ENCODE measurements at places on chromosomes 6 and 20.

DNA sequence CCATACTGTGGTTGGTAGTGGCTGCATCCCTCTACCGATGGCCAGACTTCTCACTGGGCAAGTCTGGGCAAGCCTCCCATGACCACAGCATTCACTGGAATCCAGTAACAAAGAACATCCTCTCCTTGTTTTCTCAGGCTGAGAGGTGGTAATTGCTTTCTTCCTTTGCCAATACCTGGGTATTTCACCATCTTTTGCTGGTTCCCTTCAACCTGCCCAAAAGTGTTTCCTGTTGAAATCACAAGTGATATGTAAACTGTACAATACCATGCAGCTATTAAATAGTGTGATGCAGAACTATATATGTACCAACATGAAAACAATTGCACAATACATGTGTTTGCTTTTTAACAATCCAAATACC lies at the start of gene PTCHD4:
PTCHD4 (minus strand) TSS at position 55 of the 364 bp plus-strand sequence. CDS start 42,240 bp downstream, outside the sequence.
- no peak for DNase-seq

- no peak for DNase-seq
Observed at GRCh38 chr6:138036111-138036510, 71.1 kb downstream of the PERP start.

DNA sequence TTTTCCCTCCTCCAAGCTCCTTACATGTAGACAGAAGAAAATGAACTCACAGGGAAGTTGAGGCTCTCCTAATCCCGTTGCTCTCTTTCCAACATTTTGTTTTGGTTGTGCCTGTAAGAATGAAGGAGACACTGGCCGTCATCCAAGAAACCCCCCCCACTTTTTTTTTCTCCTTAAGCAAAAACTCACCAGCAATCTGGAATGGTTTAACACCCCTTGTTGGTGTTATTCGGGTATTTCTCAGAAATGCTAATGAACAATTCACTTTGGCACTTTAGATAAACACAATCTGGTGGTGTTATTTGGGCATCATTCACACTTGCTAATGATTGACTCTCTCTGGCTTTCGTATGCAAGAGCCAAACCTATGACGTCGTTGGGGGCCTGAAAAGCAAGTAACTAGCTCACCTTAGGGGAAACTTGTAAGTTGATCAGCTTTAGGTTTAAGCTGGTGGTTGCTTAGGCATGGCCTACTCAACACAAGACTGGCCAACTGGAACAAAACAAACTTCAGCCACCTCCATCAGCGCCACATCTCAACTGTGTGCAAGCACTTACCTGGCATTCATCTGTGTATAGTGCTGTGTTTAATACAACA lies 24.3 kb upstream of the OLIG3 start:
- no peak for DNase-seq

DNA sequence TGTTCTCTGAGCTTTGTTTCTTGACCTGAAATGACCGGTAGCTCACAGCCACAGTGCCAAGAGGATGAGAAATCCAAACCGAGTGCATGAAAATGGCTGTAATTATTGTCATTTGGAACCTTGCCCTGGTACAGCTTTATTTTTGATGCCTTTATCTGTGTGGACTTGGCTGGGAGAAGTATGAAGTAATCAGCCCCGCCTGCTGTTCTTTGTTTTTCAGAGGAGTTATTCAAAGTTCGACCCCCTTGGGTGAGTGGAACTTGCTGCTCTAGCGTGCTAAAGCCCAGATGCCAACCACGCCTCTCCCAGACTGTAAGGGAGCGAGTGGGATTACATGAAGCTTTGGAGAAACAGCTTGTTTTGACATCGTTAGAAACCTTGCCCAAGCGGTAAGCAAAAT lies 48.3 kb downstream of the ECT2L start:
- no peak for DNase-seq

GRCh38 chr6:96522465-96523009 lies 931 bp downstream of the UFL1 start:
- DNase-seq: no peak

DNA sequence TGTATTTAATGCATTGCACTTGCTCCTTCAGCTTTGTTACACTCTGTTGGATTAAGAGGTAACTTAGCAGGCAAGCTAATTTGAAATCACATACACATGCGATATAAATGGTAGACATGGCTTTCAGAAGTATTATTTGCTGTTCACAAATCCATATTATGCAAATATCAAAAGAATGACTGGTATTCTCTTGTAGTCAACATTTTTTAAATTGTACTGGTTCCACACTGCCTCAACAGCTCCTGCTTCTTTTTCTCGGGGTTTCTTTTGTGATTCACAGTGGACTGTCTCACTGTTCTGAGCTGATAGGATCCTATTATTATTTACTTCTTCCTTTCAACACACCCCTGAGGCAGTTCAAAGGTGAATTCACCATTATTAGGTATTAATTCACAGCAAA lies 927.4 kb downstream of the KIF16B start:
- no peak for DNase-seq

- DNase-seq: no peak
Observed at GRCh38 chr20:9177278-9177677, 108.4 kb downstream of the PLCB4 start.

- DNase-seq: no peak
Observed at GRCh38 chr6:13559968-13560650, 14.3 kb upstream of the SIRT5 start.

DNA sequence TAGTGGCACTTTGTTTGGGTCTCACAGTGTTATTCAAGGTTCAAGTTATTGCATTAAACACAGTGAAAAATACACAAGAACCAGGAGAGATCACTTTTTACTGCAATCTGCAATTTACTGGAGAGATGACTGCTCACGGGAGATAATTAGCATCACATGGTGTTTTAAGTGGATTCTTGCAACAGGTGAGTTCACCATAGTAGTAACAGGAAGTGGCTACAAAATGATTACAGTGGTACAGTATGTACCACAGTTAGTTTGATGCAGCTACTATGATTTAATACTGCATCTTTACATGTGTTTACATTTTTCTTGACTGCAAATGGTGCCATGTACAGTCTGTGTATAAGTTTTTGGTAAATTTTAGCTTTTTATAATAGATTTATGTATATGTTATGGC lies 96.5 kb upstream of the SCP2D1 start:
- no peak for DNase-seq

DNA sequence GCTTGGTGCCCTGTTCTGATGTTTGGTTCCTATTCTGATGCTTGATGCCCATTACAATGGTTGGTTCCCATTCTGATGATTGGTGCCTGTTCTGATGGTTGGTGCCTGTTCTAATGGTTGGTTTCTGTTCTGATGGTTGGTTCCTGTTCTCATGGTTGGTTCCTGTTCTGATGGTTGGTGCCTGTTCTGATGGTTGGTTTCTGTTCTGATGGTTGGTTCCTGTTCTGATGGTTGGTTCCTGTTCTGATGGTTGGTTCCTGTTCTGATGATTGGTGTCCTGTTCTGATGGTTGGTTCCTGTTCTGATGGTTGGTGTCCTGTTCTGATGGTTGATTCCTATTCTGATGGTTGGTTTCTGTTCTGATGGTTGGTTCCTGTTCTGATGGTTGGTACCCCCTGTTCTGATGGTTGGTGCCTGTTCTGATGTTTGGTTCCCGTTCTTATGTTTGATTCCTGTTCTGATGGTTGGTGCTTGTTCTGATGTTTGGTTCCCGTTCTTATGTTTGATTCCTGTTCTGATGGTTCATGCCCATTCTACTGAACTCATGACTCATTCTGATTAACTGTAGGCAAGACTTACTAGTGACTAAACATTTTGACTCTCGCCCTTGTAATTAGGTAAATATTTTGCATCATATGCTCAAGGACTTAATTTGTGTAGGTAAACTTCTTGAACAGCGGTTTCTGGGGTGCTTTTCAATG lies 146.2 kb downstream of the DLL1 start:
- no peak for DNase-seq

GRCh38 chr6:112013051-112013450 lies 40.9 kb upstream of the CCN6 start:
- no peak for DNase-seq

DNA sequence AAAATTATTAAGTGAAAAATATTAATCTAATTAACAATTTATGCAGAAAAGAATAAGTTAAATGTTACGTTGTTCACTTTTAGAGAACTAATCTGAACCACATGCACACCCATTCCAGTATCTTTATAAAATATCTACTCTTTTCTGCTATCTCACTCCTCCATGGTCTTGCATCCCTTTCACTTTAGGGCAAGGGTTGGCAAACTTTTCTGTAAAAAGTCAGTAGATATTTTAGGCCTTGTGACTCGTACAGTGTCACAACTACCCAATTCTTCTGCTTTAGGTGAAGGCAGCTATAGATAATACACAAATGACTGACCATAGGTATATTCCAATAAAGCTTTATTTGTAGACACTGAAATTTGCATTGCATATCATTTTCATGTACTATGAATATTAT lies 39.7 kb upstream of the SUPT3H start:
- no peak for DNase-seq

GRCh38 chr6:55184782-55185530 lies 10.6 kb downstream of the HCRTR2 start:
- no peak for DNase-seq

DNA sequence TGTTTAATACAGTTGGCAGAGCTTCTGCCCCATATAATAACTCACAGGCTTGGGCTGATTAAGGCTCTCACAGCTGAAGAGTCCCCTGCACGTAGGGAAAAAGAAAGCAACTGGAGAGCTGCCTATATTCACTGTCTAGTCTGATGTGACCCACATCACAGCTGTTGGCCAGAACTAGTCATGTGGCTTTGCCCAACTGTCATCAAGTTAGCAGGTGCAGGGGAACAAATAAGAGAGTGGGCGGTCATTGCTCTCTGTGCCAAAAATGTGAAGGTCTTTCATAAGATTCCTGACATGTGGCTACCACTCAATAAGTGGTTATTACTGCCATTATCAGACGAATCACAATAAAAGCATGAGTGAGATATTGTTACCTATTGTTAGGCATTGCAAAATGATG lies 665.2 kb downstream of the DOK5 start:
- no peak for DNase-seq

DNA sequence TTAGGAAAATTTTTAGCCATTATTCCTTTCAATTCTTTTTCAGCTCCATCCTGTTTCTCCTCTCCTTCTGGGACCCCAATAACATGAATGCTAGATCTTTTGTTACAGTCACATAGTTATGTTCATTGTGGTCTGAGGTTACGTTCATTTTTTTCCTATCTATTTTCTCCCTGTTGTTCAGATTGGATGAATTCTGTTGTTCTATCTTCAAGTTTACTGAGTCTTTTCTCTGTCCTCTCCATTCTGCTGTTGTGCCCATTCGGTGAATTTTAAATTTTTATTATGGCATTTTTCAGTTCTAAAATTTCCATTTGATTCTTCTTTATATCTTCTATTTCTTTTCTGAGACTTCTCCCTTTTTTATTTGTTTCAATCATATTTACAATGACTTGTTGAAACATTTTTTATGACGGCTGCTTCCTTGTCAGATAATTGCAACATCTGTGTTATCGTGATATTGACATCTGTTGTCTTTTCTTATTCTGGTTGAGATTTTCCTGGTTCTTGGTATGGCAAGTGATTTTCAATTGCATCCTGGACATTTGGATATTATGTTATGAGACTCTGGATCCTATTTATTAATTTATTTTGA lies 12.6 kb upstream of the DDR1 start:
- DNase-seq: no peak

DNA sequence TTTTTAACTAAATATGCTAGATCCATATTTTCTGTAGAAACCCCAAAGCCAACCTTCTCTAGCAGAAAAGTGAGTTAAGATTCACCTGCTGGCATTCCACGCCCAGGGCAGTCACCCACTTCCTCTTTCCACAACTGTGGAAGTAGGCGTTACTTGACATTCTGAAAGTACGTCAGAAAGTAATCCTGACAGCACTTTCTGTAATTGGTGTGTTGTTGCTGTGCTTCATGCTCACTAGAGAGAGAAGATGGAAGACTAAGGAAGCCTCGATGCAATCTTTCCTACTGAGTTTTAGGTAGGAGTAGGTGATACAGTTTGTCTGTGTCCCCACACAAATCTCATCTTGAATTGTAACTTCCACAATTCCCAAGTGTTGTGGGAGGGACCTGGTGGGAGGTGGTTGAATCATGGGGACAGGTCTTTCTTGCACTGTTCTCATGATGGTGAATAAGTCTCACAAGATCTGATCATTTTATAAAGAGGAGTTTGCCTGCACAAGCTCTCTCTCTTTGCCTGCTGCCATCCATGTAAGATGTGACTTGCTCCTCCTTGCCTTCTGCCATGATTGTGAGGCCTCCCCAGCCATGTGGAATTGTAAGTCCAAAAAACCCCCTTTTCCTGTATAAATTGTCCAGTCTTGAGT lies 101.1 kb downstream of the MAP3K7 start:
- no peak for DNase-seq

DNA sequence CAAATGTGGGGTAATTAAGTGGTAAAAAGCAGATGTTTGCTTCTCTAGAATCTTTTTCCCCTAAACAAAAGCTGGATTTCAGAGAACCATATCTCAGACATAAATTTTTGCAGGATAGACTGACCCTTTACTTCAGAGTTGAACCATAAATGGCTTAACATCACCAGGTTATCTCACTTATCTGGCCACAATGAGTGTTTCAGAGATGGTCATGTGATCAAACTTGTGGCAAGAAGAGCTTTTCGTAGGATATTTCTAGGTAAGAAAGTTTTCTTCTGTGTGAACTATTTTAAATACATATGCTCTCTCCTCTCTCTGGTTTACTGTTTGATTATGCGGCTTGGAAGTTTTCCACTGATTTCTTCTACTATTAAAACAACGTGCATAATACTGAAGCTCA lies 270.2 kb upstream of the TFAP2D start:
- DNase-seq: no peak

- DNase-seq: no peak
Observed at GRCh38 chr6:109313139-109313538, 69.1 kb downstream of the CD164 start.

- DNase-seq: no peak
Observed at GRCh38 chr6:1595271-1596087, 14.2 kb upstream of the FOXC1 start.

DNA sequence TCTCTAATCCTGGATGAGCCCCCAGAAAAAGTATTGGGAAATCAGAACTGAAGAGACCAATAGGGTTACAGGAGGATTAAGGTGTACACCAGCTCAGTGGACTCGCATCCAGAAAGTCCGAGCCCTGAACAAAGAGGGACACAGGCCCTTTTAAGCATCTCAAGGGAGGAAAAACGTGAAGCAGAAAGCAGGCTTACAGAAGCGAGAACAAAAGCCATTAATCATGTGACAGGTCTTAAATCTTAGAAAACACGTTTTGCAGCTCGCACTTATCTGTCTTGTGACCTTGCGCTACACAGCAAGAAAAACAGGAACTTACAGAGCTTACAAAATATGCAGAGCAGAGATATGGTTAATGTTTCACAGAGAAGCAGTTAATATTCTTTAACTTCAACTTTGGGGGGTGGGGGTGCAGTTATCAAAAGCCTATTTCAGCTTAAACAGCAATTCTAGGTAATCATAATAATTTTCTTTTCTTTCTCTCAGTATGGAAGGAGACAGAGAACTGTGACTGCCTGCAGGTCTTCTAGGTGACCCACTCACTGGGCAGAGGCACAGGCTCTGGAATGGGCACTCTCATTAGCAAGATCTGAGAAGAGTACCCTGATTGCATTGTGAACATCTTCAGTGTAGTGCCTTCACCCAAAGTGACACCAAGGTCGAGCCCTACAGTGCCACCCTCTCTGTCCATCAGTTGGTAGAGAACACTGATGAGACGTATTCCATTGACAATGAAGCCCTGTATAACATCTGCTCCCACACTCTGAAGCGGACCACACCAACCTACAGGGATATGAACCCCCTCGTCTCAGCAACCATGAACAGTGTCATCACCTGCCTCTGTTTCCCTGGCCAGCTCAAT lies 65.0 kb upstream of the MOCS1 start:
- DNase-seq: no peak

All from stimulated activated CD4-positive, alpha-beta T cell treated with anti-CD3 and anti-CD28 coated beads, Interleukin-1b, Interleukin-23, amount 100 ng/mL, for 1 hour (primary cell).